Memory B cell (primary cell): ENCODE measurements at places on chromosomes 2 and 18.

GRCh38 chr2:187382131-187382530 lies 65.9 kb downstream of the CALCRL start:
- H3K4me3 ChIP-seq, result no peak overlapping the region
- no peak for DNase-seq
- no peaks in the 10 kb centered on the region for H3K4me1 ChIP-seq
- no peaks in the 10 kb centered on the region for H3K36me3 ChIP-seq
- H3K27me3 ChIP-seq, result no peaks in the 10 kb centered on the region
- no peak overlapping the region for H3K27ac ChIP-seq

DNA sequence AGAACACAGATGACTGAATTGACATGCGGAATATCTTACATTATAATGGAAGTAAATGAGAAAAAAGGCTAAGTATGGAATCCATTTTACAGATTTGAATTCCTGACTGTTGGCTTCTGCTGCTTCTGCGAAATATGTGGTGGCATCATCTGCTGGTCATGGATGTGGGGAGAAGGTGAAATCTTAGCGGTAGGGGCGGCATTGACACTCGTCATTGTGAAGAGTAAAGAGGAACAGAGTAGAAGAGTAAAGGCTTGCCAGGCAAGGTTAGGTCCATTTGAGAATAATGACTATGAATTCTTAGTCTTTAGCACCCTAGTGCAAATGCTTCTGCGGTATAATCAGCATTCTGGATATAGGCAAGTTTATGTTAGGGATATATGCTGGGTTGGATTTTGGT lies 32.4 kb downstream of the ACTR3 start:
- DNase-seq, result no peak
- H3K27me3 ChIP-seq, result no peaks in the 10 kb centered on the region
- H3K36me3 ChIP-seq, result peaks cover 22% of the 10 kb centered on the region
- peaks cover 25% of the 10 kb centered on the region for H3K4me1 ChIP-seq
- no peak overlapping the region for H3K4me3 ChIP-seq

GRCh38 chr2:50956886-50957285 lies 75.0 kb downstream of the NRXN1 start:
- H3K4me1 ChIP-seq, result no peaks in the 10 kb centered on the region
- H3K27me3 ChIP-seq, result no peaks in the 10 kb centered on the region
- H3K27ac ChIP-seq, result no peak overlapping the region

GRCh38 chr2:188013767-188014166 lies 277.9 kb upstream of the GULP1 start:
- H3K27me3 ChIP-seq, result no peaks in the 10 kb centered on the region
- no peak for DNase-seq
- no peaks in the 10 kb centered on the region for H3K36me3 ChIP-seq
- H3K4me1 ChIP-seq, result no peaks in the 10 kb centered on the region

GRCh38 chr2:73237168-73237567 lies 3.1 kb downstream of the CCT7 start:
- peak overlapping the region; percentile 1 for H3K27ac ChIP-seq
- H3K36me3 ChIP-seq, result peaks cover 4% of the 10 kb centered on the region
- no peaks in the 10 kb centered on the region for H3K27me3 ChIP-seq
- no peak overlapping the region for H3K4me3 ChIP-seq
- peaks cover 26% of the 10 kb centered on the region for H3K4me1 ChIP-seq
- DNase-seq, result no peak

- DNase-seq, result no peak
- no peaks in the 10 kb centered on the region for H3K36me3 ChIP-seq
- no peak overlapping the region for H3K4me3 ChIP-seq
Observed at GRCh38 chr18:23897291-23897690, 117.3 kb upstream of the TTC39C start.

DNA sequence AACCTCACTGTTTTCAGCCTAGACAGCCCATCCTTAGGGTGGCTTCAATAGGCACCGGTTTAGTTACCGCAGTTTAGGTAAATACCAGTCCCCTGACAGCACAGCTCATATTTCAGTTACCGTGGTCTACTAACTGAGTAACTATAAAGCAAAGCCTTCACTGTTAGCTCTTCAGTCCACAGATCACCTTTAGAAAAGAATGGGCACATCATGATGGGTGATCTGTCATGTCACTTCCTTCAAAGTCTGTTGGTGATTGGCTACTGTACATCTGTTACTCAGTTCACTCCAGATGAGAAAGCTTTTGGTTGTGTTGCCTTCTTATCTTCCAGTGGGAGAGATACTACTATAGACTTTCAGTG lies 21.0 kb downstream of the SLC20A1 start:
- H3K4me3 ChIP-seq, result no peak overlapping the region
- H3K4me1 ChIP-seq, result peaks cover 3% of the 10 kb centered on the region
- no peak for DNase-seq
- peak overlapping the region; percentile 63 for H3K27ac ChIP-seq
- peaks cover 14% of the 10 kb centered on the region for H3K36me3 ChIP-seq

- no peaks in the 10 kb centered on the region for H3K27me3 ChIP-seq
- no peak overlapping the region for H3K4me3 ChIP-seq
- H3K27ac ChIP-seq, result no peak overlapping the region
- DNase-seq, result no peak
- peaks cover 11% of the 10 kb centered on the region for H3K4me1 ChIP-seq
- peaks cover 3% of the 10 kb centered on the region for H3K36me3 ChIP-seq
Observed at GRCh38 chr2:151523850-151524249, 114.1 kb downstream of the RIF1 start.

- no peak overlapping the region for H3K4me3 ChIP-seq
- peaks cover 4% of the 10 kb centered on the region for H3K27me3 ChIP-seq
- no peak overlapping the region for H3K27ac ChIP-seq
- H3K36me3 ChIP-seq, result no peaks in the 10 kb centered on the region
Observed at GRCh38 chr2:9780368-9781130, 62.7 kb upstream of the TAF1B start.

GRCh38 chr2:231671270-231672050 lies 36.9 kb upstream of the PTMA start:
- H3K27ac ChIP-seq, result peak overlapping the region; percentile 99
- peaks cover 61% of the 10 kb centered on the region for H3K4me1 ChIP-seq
- H3K36me3 ChIP-seq, result no peaks in the 10 kb centered on the region
- no peaks in the 10 kb centered on the region for H3K27me3 ChIP-seq
- peak overlapping the region; percentile 94 for H3K4me3 ChIP-seq

DNA sequence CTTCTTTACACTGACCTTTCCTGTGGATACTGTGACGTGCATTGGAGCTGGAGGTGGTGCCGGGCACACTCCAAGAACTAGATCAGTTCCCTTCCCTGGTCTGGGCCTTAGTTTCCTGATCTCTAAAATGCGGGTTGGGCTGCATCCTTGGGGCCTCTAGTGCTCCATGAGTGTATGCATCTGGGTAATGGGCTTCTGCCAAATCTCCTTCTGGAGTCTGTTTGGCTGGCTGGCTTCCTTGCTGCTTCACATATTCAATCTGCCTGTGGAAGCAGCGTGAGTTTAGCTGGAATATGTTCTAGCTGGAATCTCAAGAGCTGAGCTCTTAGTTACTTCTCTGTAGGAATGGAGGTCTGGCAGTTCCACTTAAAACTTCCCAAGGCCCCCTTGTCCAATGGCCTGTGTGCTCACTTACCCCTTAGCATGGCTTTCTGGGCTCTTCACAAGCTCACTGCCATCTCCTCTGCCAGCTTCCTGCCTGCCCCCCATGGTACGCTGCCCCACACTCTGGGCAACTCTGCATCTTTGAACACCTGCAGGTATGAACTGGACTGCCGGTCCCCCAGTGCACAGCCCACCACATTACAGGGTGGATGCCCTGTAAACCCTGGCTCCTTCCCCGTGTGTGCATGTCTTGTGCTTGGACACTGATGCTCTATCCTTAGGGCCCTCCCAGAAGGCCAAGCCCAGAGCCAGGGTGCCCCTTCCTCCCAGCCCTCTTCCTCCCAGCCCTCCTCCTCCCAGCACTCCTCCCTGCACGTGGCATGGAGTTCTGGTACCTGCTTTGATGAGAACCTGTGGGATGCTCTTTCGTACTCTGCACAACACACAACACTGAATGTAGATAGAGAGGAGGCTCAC lies 103.6 kb upstream of the SMAD2 start:
- peaks cover 12% of the 10 kb centered on the region for H3K27me3 ChIP-seq
- no peaks in the 10 kb centered on the region for H3K4me1 ChIP-seq
- no peak for DNase-seq
- H3K27ac ChIP-seq, result no peak overlapping the region

DNA sequence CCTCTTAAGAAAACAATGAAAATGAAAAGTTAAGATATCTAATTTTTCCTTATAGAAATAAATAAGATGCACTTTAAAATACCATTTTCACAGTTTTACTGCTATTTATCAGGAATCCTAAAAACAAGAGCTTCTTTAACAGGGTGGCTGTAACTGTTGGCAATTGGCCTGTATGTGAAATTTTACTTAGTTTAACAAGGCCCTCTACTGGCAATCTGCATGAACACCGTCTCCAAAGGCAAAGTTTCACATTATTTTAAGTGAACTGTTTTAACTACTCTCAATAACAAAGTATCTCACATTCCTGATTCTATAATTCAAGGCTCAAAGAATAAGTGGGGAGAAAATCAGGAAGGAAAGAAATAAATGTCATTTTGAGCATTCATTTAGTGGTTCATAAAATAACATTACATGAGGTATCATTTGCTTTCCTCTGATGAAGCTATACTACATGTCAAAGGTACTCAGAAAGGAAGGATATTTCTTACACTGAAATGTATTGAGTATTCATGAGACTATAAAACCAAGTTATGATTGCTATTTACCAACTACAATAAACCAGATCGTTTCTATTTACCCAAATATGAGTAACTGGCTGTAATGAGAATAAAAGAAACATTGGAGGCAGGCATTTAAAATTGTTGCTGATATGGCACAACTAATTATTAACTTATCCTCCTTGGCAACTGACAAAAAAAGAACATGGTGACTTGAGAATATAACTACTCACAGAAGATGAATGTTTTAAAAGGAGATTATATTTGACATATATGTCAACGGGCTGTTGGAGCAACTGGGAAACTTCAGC lies 7.0 kb downstream of the NCKAP5 start:
- no peak overlapping the region for H3K4me3 ChIP-seq
- no peaks in the 10 kb centered on the region for H3K4me1 ChIP-seq
- no peak overlapping the region for H3K27ac ChIP-seq
- no peak for DNase-seq

GRCh38 chr2:107684421-107684820 lies 142.3 kb upstream of the RGPD4 start:
- no peaks in the 10 kb centered on the region for H3K4me1 ChIP-seq
- H3K27ac ChIP-seq, result no peak overlapping the region
- H3K4me3 ChIP-seq, result no peak overlapping the region
- no peaks in the 10 kb centered on the region for H3K36me3 ChIP-seq
- H3K27me3 ChIP-seq, result no peaks in the 10 kb centered on the region

GRCh38 chr2:218960309-218961165 lies 1.1 kb downstream of the CDK5R2 start:
- H3K27ac ChIP-seq, result peak overlapping the region; percentile 18
- peak overlapping the region; percentile 66 for H3K4me3 ChIP-seq
- peaks cover 4% of the 10 kb centered on the region for H3K36me3 ChIP-seq
- H3K27me3 ChIP-seq, result peaks cover 20% of the 10 kb centered on the region
- no peak for DNase-seq

GRCh38 chr18:32804134-32804888 lies 31.5 kb upstream of the KLHL14 start:
- peak; percentile 9 for DNase-seq
- peak overlapping the region; percentile 65 for H3K4me3 ChIP-seq

- DNase-seq, result no peak
- H3K36me3 ChIP-seq, result no peaks in the 10 kb centered on the region
- H3K27ac ChIP-seq, result no peak overlapping the region
- peaks cover 22% of the 10 kb centered on the region for H3K27me3 ChIP-seq
- H3K4me1 ChIP-seq, result no peaks in the 10 kb centered on the region
Observed at GRCh38 chr18:46407486-46408166, 249.4 kb downstream of the LOXHD1 start.

DNA sequence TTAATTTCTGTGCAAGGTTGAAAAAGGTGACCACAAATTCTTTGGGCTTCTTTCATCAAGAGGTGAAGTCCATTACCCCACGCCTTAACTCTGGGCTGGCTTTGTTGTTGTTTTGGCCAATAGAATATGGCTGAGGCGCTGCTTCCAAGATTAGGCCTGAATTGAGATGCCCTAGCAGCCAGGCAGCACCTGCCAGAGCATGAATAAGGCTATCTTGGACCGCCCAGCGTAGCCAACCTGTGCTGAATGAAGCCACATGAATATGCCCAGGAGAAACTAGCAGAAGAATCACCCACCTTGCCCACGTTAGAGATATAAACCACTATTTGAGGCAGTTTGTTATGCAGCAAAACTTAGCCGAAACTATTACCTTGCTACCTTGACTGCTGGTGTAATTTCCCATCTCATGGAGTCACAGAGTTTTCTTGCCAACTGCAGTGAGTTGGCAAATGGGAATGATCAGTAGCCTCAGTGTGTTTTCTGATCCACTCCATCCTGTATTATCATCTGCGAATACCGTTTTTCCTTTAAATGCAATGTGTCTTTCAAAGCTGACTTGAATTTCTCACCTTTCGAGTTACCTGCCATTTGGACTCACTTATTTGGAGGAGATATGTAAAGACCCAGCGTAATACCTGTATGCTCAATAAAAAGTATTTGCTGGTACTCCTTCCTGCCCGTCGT lies 679 bp downstream of the TSGA10 start:
- no peak overlapping the region for H3K27ac ChIP-seq
- peaks cover 10% of the 10 kb centered on the region for H3K36me3 ChIP-seq
- no peak for DNase-seq
- H3K4me1 ChIP-seq, result peaks cover 27% of the 10 kb centered on the region
- H3K4me3 ChIP-seq, result peak overlapping the region; percentile 88

DNA sequence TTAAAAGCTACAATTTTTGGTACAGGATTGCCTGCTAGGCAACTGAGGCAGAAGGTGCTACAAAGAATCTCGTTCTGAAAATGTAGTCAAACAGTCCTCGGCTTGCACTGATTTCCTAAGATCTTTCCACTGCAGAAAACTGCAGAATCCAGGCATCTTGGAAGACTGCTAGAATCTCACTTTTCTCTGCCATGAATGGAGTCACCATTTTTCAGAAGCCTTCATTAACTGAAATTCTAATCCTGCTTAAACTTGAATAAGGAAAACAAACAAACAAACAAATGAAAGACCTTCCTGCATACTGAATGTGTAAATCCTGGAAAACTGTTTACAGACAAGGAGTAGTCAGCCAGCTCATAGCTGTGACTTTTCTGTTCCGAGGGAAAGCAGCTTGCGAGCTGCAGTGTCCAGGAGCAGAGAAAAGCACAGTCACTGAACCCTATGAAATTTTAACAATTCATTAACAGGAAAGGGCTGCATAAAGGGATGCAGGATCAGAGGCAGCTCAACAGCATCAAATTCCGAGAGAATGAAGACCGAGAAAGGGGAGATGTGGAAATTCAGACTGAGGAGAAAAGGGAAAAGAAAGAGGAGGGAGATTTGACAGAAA lies 210.5 kb upstream of the PIK3C3 start:
- no peaks in the 10 kb centered on the region for H3K36me3 ChIP-seq
- H3K27ac ChIP-seq, result no peak overlapping the region
- no peak for DNase-seq
- no peaks in the 10 kb centered on the region for H3K27me3 ChIP-seq
- H3K4me1 ChIP-seq, result no peaks in the 10 kb centered on the region
- no peak overlapping the region for H3K4me3 ChIP-seq

DNA sequence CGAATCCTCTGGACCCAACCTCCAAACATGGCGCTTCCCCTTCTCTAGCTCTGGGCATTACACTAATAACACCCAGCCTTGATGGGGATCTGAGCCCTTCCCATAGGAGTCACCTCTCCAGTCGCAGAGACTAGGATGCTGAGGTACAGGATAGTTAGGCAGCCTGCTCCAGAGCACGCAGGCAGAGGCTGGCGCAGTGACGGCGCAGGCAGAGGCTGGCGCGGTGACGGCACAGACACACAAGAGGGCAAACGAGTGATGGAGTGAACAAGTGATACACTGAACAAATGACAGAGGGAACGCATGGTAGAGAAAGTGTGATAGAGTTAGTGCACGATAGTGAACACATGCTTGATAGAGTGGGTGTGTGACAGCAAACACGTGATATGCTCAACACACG lies 518.5 kb downstream of the EIPR1 start:
- no peaks in the 10 kb centered on the region for H3K27me3 ChIP-seq
- no peaks in the 10 kb centered on the region for H3K4me1 ChIP-seq
- H3K36me3 ChIP-seq, result no peaks in the 10 kb centered on the region
- H3K4me3 ChIP-seq, result no peak overlapping the region
- H3K27ac ChIP-seq, result no peak overlapping the region
